ENCODE measurements at places on chromosomes 13 and 19.

DNA sequence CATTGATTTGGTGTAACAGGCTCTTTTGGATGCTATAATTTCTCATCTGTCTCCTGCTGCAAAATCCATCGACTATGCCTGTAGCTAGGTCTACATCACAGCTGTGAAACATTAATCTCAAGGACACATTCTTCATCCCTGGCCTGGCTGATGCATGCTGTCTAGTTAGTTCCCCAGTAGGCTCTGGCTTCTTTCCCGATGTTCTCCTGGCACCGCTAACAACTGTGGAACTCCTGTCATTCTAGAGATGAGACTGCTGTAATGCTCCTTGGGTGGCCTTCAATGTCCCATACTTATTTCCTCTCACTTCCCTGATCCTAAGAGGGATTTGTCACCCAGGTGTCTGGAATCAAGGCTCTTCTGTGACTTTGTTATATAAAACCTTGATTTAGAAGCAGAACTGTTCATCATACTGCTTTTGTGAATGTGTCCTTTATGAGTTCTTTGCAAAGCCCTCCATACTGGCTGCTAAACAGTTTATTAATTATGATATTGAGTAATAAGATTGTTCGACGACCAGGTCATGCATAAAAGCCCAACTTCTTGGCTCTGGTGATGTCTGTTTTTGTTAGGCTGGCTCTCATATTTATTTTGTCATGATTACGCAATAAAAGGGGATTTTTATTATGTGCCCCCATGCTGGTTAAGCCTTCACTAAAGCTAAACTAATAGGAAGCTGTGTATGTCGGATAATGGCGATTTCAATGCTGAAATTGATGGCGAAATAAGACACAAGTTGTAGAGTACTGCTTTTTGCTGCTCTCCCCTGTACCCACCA is 227.5 kb downstream of the DCT start:
- no peak for DNase-seq

GRCh38 chr13:102309110-102309509 is 92.7 kb downstream of the FGF14 start:
- no peak for DNase-seq

GRCh38 chr19:2613507-2614295 is 88.8 kb downstream of the GNG7 start:
- DNase-seq = peak; percentile 58

- DNase-seq = no peak
Measured at GRCh38 chr19:799076-799881, 2.0 kb downstream of the PTBP1 start.

- no peak for DNase-seq
Measured at GRCh38 chr13:38674208-38674607, 12.7 kb upstream of the FREM2 start.

GRCh38 chr13:74904556-74904955 is 577.4 kb downstream of the TBC1D4 start:
- no peak for DNase-seq

DNA sequence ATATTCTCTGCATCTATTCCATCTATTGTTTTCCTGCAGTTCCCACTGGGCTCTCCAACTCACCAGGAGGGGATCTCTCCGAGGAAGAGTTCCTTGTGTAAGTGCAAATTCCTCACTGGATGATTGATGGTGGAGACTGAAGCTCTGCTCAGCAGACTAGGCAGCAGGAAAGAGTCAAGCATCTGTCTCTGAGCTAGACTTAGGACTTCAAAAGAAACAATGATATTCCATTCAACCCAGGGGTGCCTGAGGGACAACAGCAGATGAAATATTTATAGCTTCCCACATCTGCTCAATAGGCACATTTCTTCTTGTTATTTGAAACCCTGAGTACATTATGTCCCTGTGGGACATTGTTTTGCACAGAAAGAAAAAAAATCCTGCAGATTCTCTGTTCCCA is at the start of the genes OR7A5 and OR7C1:
TSS of gene OR7A5 (minus strand) at position 175 of the 400 bp plus-strand sequence. CDS start 6,944 bp downstream, outside the sequence.
TSS of gene OR7C1 (minus strand) at position 175 of the 400 bp plus-strand sequence. CDS start 35,049 bp downstream, outside the sequence.
- DNase-seq = no peak

- no peak for DNase-seq
Measured at GRCh38 chr13:79723519-79724024, 242.6 kb downstream of the NDFIP2 start.

DNA sequence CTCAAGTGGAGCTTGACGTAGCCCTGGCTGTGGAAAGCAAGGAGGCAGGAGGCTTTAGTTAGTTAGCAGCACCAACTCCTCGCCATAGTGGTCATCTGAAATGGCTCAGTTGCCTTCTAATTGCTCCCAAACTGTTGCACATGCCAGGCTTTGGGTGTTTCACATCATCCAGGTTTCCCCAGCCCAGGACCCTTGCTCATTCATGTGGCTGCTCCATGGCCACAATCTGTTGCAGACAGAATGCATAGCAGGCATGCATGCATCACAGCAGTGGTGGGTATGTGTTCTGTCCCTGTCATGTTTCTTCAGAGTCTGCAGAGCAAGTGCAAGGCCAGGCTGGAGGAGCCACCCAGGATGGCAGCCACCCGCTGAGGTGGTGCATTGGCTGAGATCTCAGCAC is 407.6 kb downstream of the TSHZ3 start:
- DNase-seq = no peak

DNA sequence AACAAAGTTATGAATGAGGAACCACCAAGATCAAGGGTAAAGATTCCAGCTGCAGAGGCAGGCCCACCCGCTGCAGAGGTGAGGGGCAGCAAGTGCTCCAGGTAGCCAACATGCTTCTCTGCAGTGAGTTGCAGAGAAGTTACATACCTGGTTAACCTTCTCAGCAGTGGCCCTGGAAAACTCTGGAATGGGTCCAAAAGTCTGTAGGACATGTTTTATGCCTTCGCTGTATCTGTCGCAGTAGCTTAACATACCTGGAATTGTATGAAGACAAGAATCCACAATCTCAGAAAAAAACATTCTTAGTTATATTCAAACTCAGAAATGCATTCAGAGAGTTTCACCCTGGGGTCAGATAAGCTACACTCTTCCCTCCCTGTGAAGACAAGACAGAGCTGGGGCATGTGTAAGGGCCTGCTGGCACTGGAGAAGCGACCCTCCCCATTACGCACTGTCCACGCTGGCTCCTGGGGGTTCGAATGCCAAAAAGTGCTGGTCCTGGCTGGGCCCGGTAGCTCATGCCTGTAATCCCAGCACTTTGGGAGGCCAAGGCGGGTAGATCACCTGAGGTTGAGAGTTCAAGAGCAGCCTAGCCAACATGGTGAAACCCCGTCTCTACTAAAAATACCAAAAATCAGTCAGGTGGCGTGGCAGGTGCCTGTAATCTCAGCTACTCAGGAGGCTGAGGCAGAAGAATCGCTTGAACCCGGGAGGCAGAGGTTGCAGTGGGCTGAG is 121.0 kb downstream of the CRYL1 start:
- no peak for DNase-seq

DNA sequence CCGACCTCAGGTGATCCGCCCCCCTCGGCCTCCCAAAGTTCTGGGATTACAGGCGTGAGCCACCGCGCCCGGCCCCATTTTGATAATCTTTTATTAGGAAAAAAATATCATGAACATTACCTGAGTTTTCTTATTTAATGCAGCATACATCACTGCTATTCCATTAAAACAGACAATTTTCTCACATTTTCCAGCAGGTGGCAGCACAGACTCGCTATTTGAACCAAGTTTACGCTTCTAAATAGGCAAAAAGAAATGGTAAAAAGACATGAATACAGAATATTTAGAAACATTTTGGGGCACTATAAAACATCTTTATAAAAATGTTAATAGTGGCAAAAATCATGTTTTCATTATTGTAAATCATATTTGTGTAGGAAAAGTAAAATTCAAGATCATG is 903.1 kb downstream of the SLITRK6 start:
- DNase-seq = no peak

All from CD4-positive, alpha-beta T cell treated with Interferon gamma for 1 hour (primary cell).